ENCODE measurements at places on chromosomes 5 and 9.

- no peak for DNase-seq
These were observed 8.5 kb downstream of the INSYN2B start for GRCh38 chr5:169971780-169972179.

GRCh38 chr5:80039650-80040049 lies 4.5 kb downstream of the THBS4 start:
- no peak for DNase-seq

DNA sequence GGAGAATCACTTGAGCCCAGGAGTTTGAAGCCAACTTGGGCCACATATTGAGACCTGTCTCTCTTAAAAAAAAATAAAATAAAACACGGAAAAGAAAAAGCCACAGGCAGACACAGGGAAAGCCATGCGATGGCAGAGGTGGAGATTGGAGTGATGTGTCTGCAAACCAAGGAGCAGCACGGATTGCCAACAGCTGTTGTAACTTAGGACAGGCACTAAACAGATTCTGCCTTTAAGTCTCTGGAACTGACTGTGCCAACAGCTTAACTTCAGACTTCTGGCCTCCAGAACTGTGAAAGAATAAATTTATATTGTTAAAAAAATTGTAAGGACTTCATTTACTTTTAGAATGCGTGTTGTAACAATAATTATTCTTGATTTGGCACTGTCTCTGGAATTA lies 318.5 kb upstream of the CHD1 start:
- DNase-seq = no peak

- DNase-seq = no peak
These were observed 88.9 kb downstream of the EBF1 start for GRCh38 chr5:159010661-159011442.

DNA sequence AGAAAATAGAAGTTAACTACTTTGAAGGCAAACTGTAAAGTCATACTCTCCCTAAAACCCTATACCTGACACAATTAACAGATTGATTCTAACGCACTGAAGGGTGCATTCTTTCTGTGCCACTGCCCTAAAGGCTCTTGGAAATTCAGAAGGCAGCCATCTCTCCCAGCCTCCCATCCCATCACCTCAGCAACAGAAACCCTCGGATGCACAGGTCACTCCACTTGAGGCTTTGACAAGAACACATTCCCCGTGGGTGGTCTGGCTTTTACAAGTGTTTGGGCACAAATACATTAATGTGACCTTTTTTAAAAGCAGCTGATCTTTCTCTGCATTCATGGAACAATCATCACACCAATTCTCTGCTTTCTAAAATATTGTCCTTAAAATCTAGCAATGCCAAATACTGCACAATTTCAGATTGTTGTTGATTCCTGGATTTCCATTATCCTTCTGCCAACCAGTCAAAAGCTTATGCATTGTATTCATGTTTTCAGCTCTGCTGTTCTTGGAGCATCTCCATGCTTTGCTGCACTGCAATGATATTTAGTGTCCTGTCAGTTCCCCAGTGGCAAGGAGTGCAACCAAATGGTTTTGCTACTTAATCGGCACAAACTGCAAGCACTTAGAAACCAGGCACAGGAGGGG lies 175.6 kb downstream of the TMEM161B start:
- DNase-seq = no peak

- DNase-seq = no peak
These were observed 127.1 kb downstream of the DAB2IP start for GRCh38 chr9:121778252-121779225.

GRCh38 chr5:177432143-177432838 lies 5.8 kb downstream of the GRK6 start:
- no peak for DNase-seq

- DNase-seq = no peak
These were observed 7.4 kb downstream of the CTNNA1 start for GRCh38 chr5:138760448-138761110.

DNA sequence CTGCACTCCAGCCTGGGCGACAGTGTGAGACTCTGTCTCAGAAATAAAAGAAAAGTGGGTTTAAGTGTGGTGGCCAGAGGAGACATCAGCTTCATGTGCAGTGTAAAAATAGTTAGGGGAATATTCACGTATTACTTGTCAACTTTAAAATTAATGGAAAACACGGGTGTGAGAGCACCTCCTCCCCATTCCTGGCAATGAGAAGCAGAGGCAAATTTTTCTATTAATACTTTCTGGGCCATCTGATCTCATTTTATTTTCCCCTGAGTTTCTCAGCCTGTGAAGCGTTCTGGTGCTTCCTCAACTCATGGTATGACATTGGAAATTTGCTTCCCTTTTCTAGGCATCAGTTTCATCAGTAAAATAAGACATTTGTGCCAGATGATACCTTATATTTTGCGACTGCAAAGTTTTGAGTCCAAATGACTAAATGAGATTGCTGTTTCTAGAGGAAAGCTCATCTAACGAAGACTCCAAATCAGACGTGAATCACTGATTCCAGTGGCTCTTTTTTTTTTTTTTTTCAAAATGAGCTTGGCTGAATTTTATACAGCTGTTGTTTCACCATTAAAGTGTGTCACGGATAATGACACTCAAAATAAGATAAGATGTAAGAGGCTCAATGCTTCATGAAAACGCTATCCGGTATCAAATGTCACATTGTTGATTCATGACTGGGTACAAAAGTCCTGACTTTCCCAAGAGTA lies 104.6 kb downstream of the MSX2 start:
- peak; percentile 24 for DNase-seq

GRCh38 chr5:170628028-170628427 lies 124.2 kb downstream of the KCNIP1 start:
- no peak for DNase-seq

- no peak for DNase-seq
These were observed 46.3 kb downstream of the DENND1A start for GRCh38 chr9:123883634-123884033.

GRCh38 chr5:135543485-135544304 lies 7.9 kb upstream of the NEUROG1 start:
- no peak for DNase-seq

- DNase-seq = no peak
These were observed 4.0 kb upstream of the ANKRD33B start for GRCh38 chr5:10559871-10560270.

DNA sequence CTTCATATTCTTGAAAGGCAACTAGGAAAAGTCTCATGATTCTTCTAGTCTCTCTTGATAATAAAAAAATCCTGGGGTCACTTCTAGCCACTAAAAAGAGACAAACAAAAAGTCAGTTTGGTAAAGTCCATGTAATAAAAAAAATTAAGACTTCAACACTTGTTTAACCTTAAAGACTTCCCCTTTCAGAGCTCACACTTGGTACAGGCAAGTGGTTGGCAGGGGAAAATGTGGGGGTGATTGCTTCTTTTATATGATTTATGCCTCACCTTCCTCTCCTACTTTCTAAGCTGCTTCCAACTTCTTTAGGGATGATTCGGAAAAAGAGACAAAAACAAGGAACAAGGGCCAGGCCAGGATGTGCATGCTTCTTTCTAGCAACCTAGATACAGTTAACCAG lies 5.1 kb upstream of the ERCC6L2 start:
- DNase-seq = no peak

GRCh38 chr9:137619240-137620047 lies 639 bp downstream of the EHMT1 start:
- peak; percentile 66 for DNase-seq

- DNase-seq = peak; percentile 87
These were observed 1.3 kb downstream of the SPTAN1 start for GRCh38 chr9:128553728-128554127.

- DNase-seq = peak; percentile 86
These were observed 141.1 kb upstream of the TARS1 start for GRCh38 chr5:33299621-33300208.

DNA sequence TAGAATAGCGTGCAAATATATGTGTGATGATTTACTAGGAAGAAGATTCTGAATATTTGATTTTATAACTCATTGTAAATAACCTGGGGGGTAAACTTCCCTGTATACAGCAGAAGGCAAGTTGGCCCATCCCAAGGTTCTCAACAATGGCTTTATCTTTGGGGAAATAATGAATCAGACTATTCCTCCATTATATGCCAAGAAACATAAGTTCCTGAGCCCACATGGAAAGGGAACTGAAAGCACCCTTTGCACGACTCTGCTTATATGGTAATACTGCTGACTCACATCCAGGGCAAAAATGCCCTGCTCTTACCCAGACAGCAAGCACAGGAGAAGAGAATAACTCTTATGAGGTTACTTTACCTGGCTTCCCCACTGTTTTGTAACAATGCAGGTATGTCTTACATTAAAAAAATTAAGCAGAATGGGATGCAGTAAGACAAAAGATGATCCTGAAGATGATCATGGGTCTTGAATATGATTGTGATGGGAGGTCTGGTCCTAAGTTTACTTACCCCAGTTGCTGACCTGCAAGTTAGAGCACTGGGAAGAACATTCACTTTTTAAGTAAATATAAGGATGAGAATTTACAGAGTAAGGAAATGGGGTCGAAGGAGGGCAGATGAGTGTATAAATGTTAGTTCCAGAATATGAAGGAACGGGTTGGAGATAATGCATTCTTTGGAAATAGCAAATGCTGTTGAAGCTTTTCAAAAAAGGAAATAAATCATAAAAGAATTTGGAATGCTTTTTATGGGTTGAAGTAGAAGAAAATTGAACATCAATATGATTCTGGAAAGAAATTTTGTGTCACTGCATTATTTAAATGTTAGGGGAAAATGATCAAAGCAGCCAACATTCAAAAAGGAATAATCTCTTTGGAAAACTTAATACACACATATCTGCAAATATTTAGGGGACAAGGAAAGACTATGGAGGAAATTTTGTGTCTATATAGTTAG lies 428.4 kb upstream of the MPDZ start:
- DNase-seq = peak; percentile 25

GRCh38 chr9:106862110-106862820 lies 701 bp upstream of the ZNF462 start:
- no peak for DNase-seq

DNA sequence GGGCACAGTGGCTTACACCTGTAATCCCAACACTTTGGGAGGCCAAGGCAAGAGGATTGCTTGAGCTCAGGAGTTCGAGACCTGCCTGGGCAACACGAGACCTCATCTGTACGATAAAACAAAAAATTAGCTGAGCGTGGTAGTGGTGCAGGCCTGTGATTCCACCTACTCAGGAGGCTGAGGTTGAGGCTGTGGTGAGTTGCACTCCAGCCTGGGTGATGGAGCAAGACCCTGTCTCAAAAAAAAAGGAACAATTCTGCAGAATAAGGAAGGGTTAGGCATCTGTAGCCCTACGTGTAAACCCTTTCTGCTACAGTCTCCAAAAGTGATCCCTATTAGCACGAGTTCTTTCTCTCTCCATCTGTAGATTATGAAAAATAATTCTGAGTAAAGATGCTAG lies 19.9 kb downstream of the CDC26 start:
- no peak for DNase-seq

DNA sequence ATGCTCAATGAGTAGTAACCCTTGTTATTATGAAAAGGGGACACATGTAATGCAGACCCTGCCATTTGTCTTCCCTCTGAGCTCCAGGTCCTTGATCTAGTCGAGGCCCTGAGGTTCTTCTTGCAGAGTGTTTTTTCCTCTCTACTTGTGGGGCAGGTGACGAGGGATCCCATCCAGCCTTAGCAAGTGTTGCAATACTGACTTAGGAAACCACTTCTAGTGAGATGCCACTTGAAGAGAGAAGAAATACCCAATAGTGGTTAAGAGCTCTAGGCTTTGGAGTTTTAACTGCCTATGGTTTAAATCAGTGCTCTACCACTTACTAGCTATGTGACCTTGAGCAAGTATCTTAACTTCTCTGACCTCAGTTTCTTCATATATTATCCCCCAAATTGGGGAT lies 10.2 kb downstream of the PPARGC1B start:
- no peak for DNase-seq

- DNase-seq = no peak
These were observed 16.4 kb upstream of the TIFAB start for GRCh38 chr5:135468541-135468940.

DNA sequence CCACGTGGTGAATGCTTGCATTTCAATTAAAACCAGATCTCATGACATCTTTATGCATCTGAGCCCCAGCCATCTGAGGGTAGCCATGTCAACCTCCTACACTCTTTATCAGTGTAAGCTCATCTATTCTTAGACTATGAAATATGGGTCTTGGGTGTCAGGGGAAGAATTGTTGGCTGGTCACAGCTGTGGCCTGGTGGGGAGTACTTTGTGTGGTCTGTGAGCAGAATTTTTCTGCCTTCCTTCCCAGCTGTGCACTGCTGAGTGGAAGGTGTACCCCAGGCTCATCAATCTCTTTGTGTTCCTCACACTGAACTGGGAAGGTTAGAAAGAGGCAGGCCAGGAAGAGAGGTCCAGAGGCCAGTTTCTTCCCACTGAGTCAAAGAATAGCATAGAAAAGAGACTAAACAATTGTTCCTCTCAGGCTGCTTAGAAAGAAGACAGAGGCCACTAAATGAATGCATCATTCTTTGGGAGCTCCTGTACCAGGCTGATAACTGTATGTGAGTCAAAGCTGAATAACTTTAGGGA lies 202.7 kb upstream of the RGMB start:
- DNase-seq = peak; percentile 61

- no peak for DNase-seq
These were observed 94.0 kb downstream of the PHF2 start for GRCh38 chr9:93670208-93671019.

DNA sequence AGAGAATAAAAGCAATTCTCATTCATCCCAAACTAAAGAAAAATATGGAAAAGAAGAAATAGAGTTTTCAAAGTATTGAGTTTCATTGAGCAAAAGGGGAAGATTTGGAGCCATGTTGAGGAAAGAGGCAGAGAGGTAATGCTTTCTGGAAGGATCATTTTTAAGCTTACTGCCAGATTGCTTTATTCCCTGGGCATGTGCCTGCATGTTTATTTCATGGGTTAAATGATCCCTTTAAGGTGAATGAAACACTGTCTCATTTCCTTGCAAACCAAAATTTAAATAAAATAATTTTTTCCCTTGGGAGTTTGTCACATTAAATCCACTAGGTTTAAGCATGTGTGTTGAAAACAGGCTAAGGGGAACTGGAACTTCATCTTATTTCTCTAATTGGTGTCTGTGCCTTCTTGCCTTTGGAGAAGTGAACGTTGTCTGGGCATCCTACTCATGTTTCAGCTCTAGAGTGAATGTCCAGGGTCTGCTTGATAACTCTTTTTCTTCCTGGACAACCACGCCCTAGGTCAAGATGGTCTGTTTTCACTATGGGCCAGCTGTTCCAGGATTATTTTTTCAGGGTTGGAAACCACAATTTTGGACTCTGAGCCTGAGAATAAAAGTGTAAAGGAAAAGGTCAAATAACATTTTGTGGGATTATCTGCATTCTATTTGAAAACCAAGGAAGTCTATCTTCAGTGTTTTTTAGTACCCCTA lies 114.1 kb upstream of the ELL2 start:
- no peak for DNase-seq

GRCh38 chr5:170738840-170739239 lies 44.7 kb upstream of the GABRP start:
- no peak for DNase-seq

- no peak for DNase-seq
These were observed 111.3 kb upstream of the PCA3 start for GRCh38 chr9:76652894-76653293.

- no peak for DNase-seq
These were observed 29.6 kb downstream of the C5orf58 start for GRCh38 chr5:170262061-170263045.

All from foreskin fibroblast (primary cell).